Urothelium cell line (cell line): ENCODE measurements at places on chromosomes 12 and 14.

- DNase-seq: no peak
Measured at GRCh38 chr12:80864046-80864735, 73.5 kb downstream of the LIN7A start.

GRCh38 chr14:54682578-54682977 is 115.7 kb downstream of the SAMD4A start:
- DNase-seq: no peak

- no peak for DNase-seq
Measured at GRCh38 chr12:123917337-123917850, 55.2 kb downstream of the CCDC92 start.

DNA sequence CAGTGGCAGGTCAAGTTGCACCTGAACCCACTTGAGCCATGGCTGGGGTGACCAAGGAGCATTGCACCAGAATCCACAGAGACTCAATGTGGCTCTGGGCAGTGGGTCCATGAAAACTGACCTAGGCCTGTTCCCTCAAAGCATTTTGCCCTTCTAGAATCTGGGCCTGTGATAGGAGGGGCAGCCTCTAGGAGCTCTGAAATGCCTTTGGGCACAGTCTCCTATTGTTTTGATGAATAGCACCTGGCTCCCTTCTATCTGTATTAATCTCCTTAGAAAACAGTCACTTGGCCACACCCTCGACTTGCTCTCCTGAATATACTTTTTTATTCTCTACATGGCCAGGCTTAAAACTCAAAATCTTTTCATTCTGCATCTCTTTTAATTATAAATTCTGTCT is 14.1 kb upstream of the KRAS start:
- no peak for DNase-seq

- DNase-seq: no peak
Measured at GRCh38 chr14:20413744-20414082, 412 bp upstream of the TEP1 start.

- DNase-seq: no peak
Measured at GRCh38 chr12:52337054-52337453, 15.9 kb upstream of the KRT83 start.

DNA sequence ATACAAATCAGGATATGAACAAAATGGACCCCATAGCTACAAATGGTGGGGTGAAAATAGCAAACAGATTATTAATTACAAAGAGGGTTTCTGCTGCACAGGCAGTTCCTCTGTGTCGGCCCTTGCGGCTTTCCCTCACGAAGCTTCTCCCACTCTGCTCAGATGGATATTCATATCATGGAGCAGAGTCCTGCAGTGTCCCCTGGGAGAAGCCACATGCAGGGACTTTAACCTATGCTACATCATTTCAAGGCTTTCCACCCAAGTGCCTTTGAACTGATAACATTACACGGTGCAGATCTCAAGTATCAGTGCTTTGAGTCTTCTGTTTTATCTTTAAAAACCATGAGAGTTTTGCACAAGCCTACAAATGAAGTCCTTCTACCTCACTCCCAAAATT is 229.1 kb downstream of the PPM1H start:
- DNase-seq: no peak

- DNase-seq: peak; percentile 67
Measured at GRCh38 chr12:102879144-102879763, 37.8 kb downstream of the PAH start.

GRCh38 chr14:69481815-69482568 is 2.5 kb upstream of the PLEKHD1 start:
- no peak for DNase-seq

DNA sequence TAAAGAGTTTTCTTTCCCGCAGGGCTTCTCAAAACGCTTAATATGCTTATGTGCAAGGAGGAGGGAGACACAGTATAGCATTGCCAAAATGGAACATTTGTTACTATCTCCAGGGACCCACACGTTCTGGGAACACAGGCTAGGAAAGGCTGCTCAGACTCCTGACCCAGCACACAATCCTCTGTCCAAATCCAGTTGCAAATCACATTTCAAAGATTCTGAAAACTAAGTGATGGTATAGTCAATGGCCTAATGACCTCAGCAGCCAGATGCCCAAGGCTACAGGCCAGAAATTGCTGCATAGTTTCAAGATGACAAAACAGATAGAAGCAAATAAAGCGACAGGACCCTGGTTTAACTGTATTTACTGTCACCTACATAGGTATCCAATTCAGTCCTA is 97.0 kb upstream of the GRIP1 start:
- no peak for DNase-seq

DNA sequence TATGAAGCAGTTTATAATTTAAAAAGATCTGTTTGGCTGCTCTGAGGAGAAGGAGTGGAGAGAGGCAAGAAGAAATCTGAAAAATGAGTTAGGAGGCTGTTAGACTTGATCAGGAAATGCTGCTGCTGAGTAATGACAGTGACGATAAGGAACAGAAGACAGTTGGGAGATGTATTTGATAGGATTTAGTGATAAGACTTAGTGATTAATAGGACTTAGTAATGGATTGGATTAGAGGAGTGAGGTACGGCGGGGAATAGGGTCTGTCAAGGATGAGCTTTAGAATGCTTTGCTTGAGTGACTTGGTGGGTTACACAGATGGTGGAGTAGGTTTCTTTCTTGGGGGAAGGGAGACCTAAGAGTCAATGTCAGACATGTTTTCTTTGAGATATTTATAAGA is 31.7 kb downstream of the UNC79 start:
- DNase-seq: no peak

DNA sequence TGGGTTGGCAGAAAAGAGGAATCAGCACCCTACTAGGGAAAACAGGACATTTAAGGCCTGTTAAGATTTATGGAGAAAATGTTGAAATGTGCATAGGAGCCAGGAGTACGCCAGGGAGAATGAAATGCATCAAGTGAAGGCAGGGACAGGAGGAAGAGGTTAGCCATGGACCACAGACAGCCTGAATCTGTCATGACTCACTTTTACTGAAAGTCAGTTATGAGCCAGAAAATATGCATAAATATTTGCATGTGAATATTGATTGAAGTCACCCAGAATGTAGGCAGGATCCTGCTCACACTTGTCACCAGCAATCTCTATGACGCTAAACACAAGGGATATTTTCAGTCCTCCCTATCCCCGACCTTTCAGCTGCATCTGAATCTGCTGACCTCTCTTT is 25.1 kb upstream of the CDK17 start:
- DNase-seq: peak; percentile 20

DNA sequence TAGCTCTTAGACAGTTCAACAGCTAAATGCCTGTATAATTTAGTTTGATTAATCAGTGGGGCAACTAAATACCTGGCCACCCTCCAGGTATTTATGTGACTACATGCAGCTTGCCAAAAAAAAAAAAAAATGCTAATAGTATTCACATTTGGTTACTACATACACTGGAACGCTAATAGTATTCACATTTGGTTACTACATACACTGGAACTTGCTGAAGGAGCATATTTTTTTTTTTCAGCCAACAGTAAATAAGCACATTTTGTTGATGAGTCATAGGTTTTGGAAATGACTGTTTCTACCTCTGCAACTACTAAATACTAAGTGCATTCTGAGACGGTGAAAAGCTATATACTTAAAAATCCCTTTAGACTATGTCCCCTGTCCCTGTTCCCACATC is 1172.3 kb downstream of the LRFN5 start:
- DNase-seq: peak; percentile 9

GRCh38 chr12:9646794-9647781 is 22.4 kb upstream of the CLEC2D start:
- no peak for DNase-seq

GRCh38 chr14:103499709-103500108 is 22.9 kb downstream of the CKB start:
- no peak for DNase-seq

DNA sequence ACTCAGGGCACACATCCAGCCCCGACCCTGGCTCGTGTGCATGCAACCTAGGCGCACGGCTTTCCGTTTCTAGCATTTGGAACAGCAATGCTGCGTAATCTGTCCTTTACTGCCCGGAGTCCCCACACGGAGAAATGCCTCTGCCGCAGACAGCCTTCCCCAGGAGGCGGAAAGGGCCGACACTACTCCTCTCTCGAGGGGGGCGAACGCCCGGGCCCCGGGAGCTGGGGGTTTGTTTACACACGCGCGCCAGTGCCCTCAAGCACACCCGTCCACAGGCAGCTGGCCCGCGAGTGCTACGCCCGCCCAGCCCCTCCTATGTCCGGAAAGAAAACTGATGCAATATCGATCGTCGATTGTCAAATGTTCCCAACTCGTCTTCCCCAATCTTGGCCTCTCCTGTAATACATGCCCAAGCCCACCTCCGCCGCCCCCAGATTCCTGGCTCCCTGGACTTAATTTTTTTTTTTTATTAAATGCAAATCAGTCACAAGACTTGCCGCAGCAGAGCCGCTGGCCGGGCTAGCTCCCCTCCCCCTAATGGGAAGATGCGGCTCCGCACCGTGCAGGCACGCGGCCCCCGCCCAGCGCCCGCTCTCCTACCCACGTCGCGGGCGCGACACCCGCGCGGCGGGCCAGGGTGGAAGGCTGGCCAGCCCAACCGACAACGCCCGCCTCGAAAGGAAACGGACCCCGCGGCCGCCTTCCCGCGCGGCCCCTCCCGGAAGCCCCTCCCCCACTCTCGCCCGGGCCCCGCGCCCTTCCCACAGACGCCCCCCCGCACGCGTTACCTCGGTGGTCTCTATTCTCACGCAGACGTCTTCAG is 642 bp downstream of the SLC38A2 start:
- DNase-seq: peak; percentile 49

- no peak for DNase-seq
Measured at GRCh38 chr12:62361048-62361447, 100.8 kb downstream of the USP15 start.

DNA sequence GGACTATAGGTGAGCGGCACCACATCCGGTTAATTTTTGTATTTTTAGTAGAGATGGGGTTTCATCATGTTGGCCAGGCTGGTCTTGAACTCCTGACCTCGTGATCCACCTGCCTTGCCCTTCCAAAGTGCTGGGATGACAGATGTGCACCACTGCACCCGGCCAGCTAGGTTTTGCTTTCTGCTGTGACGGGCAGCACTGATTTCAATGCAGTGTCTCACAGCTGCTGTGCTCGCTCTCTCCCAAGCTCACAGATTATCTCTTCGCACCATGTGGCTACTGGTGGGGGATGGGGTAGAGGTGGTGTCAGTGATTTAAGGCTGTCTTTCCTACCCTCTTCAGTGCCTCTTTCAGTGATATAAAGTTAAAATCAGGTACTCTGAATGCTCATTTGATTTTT is 909.1 kb downstream of the TRHDE start:
- no peak for DNase-seq

DNA sequence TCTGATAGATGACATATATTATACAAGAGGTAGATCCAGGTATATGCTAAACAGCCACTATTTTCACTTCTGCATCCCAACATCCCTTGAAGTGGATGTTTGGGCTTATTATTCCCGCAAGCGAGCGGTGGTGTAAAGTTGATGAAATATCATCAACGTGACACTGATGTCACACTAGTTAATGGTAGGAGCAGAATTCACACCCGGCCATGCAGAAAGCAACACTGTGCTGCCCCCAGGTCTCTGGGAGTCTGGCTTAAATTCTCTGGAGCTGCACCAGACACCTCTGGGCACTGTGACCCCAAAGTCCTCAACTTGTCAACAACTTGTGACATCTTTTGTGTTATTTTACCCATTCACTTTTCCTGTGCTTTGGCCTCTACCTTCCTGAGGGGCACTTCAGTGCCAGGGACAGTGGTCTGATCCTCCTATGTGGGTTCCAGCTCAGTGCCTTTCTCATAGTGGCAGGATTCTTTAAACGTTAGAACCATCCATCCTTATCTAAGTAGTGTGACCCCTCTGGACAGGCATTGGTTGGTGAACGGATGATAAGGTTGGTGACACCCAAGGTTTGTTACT is 952 bp downstream of the DRAM1 start:
- DNase-seq: no peak

DNA sequence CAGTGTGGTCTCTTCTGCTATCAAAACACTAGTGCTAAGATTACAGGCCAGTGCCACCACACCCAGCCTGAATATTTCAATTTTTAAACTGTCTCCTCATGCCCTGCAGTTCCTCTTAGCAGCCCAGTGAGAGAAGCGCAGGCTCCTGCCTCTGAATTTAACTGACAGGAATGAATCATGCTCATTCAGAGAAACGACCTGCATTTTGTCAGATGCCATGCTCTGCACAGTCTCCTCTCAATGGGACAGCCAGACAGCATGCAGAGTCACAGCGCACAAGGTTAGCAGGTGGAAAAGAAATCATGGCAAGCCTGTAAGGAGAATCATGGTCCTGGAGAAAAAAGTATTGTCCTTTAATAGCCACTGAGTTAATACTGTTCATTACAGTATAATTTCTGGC is 691.0 kb upstream of the SEL1L start:
- DNase-seq: no peak

DNA sequence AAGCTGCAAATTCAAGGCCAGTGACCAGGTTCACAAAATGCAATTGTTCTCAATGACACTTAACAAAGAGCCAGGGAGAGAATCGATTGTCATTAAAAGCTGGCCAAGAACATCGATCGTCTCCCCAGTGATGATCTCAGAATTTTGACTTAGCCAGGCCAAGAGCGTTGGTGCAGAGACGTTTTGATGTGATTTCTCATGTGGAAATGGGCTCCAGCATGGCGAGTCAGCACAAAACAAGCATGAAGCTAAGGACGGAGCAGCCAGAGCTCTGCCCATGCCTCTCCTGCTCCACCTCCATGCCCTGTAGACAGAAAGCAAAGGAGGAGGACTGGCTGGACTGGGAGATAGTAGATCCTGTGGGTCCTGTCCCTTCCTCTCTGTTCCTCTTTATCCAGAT is 270.8 kb downstream of the FOXN3 start:
- DNase-seq: no peak

- DNase-seq: no peak
Measured at GRCh38 chr12:21677622-21678277, 20.1 kb upstream of the LDHB start.

DNA sequence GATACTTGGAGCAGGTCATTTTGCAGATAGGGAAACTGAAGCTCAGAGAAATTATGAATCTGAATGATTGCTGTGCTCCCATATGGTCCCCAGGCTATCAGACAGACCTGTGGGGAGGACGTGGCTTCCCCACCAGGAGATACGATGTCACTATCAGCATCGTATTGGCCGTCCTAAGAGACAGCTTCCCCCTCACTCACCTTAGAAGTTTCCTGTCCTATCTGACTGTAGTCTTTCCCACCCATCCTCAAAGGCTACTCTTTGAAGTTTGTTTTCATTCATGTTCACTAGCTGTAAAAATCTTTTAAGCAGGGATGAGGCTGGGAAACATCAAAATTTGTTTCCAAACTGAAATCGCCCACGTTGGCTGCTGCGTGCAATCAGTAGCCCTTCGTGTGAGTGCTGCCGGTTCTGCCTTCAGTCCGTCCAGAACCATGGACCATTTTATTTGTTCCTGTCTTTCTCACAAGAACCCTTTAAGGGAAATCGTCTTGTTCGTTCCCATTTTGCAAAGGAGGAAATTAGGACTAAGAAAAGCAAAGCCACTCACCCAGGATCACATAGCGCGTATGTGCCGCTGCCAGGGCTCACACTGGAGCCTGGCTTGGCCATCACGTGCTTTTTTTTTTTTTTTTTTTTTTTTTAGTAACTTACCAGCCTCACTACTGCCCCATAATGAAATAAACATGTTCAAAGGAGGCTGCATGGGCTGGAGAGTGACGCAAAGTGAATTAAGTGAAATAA is 1.0 kb upstream of the KDM2B start:
- no peak for DNase-seq

- peak; percentile 47 for DNase-seq
Measured at GRCh38 chr14:76514213-76514998, 138.5 kb downstream of the ESRRB start.
